Stimulated activated CD8-positive, alpha-beta memory T cell treated with anti-CD3 and anti-CD28 coated beads, Interleukin-15, amount 100 ng/mL, for 48 hours (primary cell): ENCODE measurements at places on chromosomes 4 and X.

DNA sequence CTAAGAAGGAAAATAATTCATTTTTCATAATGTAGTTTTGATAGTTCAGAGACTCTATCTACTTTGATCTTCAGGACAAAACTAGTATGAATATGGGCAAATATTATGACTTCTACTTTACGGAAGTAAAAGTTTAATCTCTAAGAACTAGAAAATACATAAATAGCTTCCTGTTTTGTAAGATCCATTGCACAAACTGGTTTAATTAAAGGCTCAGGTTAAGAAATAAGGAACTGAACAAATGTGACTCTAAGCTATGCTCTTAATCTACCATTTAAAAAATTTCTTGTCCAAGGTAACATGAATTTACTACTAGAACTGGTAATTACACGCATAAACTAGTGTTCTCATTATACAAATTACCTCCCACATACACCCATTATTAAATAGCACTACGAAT lies 360.6 kb downstream of the INPP4B start:
- DNase-seq: no peak

DNA sequence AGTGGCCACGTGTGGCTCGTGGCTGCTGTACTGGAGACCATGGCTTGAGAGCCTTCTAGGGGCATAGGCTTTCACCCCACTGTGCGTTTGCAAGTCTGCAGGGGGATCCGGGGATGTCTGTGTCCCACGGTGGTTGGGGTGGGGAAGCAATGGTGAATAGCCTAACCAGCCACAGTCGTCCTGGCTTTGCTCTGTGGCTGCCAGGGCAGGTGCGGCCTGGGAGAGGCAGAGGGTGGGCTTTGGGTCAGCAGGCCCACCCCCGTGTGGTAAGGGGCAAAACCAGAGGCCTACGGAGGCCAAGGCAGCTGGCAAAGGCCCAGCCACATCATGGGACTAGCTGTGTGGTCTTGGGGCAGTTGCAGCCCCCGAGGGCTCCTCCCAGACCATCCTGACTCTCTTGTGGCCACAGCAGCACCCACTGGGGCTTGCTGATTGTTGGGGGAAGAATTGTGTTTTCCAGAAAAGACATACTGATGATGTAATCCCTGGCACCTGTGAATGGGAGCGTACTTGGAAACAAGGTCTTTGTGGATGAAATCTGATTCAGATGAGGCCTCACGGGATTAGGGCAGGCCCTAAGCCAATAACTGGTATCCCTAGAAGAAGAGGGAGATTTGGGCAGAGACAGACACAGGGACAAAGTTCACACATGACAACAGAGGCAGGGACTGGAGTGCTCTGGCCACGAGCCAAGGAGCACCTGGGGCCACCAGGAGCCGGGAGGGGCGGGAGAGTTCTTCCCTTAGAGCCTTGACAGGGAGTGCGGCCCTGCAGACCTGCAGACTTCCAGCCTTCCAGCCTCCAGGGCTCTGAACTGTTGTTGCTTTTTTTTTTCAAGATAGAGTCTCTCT lies 2.9 kb downstream of the CPZ start:
- DNase-seq: no peak

- peak; percentile 70 for DNase-seq
Observed at GRCh38 chr4:121706595-121707021, 9.8 kb upstream of the ANXA5 start.

DNA sequence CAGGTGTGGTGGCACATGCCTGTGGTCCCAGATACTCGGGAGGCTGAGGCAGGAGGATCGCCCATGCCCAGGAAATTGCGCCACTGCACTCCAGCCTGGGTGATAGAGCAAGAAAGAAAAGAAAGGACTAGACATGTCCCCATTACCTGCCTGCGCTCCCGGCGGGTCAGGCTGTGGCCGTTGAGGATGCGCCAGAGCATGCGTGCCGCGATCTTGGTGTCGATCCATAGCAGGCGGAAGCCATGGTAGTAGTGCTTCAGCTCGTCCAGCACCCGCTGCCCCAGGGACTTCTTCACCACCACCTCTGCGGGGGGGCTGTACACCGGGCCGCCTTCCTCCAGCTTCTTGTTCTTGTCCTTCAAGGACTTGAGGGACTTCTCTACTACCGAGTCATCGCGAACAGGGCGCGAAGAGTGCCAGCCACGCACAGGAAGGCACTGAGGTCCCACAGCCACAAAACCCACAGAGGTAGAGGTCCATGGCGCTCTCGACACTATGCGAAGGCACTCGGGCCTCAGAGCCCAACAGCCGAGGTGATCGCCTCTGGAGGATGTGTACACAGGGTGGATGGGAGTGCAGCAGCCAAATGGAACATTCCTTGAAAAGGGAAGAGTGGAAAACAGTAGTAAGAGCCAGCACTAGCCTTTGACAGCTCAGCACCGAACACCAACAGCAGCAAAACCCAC lies 14.6 kb downstream of the LETM1 start:
- no peak for DNase-seq

DNA sequence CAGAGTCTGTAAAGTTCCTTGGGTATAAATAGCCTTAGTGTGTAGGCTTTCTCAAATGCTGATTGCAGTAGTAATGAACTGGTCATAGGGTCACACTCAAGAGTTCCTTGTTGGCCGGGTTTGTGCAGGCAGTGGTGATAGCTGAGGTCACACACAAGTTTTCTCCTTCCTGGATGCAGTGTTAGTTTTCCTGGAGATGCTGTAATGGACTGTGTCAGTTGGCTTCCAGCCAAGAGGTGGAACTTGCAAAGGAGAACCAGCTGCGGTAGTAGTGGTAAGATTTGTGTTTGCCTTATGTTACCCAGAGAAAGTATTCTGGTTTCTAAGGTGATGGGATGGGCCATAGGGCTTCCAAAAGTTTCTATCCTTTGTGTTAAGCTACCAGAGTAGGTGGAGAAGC lies 409.8 kb upstream of the FRG1 start:
- DNase-seq: no peak

- no peak for DNase-seq
Observed at GRCh38 chr4:57614257-57614932, 504.2 kb upstream of the IGFBP7 start.

GRCh38 chr4:41169256-41169800 lies 45.0 kb downstream of the APBB2 start:
- no peak for DNase-seq

GRCh38 chr4:145731028-145731427 lies 51.1 kb downstream of the C4orf51 start:
- DNase-seq: no peak

DNA sequence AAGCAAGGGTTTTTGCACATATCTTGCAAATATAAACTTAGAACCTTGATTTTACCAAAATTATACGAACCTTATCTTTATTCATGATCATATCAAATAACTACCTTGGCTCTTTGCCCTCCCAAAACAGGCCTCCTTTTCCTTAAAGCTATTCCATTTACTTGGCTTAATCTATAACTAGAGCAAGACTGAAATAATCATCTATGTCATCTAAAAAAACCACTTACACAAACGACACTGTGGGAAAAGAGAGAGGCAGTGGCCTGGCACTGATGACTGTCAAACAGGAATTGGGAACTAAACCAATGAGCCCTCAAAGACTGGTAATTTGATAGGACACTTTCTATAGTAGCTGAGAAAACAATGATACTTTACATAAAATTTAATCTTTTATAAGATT lies 11.7 kb upstream of the PTPN13 start:
- DNase-seq: no peak

DNA sequence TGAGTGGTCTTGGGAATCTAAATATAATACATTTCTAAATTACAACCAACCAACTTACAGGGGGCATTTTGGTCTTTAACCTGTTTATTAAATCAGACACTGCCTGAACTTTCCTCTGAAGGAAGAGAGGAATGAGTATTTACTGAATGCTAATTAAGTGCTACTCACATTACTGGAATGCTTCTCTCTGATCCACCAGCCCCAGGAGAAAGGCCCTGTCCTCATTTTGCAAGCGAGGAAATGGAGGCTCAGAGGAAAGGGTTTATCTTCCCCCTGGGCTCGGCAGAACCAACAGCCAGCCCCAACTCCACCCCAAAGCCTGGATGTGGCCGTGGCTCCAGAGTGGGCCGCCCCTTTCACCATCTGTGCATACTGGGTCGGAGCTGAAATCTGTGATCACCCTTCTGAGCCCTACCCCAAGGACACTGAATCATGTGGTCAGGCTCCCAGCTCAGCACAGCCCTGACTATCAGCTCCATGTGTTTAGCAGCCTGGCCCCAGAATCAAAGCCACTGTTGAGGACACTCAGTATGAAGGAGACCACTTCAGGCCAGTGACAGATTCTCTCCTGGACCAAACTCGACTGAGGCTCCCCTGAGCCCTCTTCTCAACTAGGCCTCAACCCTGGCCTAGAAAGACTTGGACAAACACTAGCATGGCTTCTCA lies 56.7 kb upstream of the ENPP6 start:
- DNase-seq: no peak

GRCh38 chr4:10998846-10999245 lies 314.3 kb upstream of the CLNK start:
- no peak for DNase-seq

DNA sequence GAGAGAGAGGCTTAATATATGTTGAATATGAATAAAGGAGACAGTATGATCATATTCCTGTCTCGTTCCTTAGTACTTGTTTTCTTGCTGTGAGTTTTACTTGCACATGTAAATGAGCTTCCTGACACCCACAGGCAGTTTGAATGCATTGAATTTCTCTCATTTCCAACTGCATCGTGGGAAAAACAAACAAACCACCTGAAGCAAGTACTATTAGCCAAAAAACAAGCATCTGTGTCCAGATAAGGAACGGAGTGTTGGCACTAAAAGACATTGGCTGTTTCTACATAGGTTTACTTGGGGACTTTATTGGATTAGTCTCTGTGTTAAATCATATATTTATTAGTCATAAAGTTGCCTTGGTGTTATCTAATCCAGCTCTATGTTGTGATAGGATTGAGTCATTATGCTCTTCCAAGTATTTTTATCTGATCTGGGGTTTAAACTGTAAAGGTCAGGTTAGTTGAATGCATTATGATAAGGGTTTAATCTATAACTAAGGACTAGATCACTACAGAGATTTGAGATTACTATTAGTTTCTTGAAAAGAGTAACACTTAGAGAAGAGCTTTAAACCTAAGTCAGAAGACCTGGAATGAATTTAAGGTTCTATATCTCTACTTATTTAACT lies 339.0 kb upstream of the SPANXN4 start:
- no peak for DNase-seq

DNA sequence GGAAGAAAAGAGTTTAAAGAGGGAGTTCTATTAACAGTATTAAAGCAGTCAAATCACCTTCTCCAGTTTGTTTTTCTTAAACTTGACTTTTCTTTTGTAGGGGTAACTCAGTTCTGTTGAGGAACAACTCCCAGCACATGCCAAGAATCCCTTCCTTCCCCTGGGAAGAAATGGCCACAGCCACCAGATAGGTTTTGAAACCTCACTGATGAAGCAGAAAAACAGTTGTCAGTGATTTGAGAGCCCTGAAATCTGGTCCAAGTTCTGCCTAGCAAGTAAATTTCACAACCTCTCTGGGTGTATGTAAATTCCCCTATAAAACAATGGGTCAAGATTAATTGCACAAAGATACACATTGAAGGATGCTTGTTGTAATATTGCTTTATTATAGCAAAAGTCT lies 167.1 kb downstream of the DHX15 start:
- DNase-seq: no peak

DNA sequence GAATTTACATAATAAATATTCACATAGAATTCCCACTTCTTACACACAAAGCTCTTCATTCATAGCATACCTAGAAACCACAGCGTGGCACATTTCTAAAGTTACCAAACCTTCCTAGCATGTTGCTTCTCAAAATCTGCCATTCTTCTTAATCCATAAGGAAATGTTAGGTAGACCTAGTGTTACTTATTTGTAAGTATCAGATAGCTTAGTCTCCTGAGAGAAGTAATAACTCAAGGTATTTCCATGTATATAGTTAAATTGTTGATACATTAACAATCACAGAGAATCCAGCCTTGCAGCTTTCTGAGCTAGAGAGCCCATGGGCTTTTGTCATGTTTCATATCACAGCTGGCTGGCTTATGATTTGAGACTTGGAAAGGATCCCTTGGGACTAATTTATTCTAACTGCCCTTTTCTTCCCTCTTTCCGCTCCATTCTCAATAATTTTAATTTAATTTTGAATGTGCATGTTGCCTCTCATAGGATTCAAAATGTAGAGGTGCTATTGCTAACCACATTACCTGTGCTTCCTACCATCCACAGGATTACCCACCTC lies 17.6 kb downstream of the SH3RF1 start:
- DNase-seq: no peak

DNA sequence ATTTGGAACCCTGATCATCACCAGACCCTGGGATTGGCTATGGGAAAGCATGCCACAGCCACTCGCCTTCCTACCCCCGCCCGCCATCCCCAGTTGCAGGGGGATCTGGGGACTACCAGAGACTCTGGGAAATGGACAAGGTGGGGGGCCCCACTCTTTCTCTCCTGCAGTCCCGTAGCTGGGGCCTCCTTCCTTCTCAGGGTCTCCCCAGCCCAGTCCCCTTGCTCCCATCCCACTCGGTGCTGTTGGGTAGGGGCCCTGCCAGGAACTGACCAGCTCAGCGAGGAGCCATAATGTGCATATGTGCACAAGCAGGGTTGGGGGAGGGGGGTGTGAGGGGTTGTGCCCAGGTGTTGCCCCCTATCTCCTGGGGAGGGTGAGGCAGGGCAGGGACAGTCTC lies 3.4 kb upstream of the USP11 start:
- DNase-seq: no peak

GRCh38 chrX:39652336-39652735 lies 445.4 kb downstream of the BCOR start:
- no peak for DNase-seq
